Activated CD4-positive, alpha-beta T cell treated with anti-CD3 and anti-CD28 coated beads, Interleukin-2, amount 50 U/mL, for 1 hour (primary cell): ENCODE measurements at places on chromosomes 13 and 19.

GRCh38 chr13:41568143-41568971, 111.0 kb downstream of the RGCC start:
- no peak for DNase-seq

GRCh38 chr19:3073159-3073563, 10.9 kb upstream of the TLE5 start:
- no peak for DNase-seq

GRCh38 chr13:43266936-43267615, 243.7 kb downstream of the DNAJC15 start:
- no peak for DNase-seq

DNA sequence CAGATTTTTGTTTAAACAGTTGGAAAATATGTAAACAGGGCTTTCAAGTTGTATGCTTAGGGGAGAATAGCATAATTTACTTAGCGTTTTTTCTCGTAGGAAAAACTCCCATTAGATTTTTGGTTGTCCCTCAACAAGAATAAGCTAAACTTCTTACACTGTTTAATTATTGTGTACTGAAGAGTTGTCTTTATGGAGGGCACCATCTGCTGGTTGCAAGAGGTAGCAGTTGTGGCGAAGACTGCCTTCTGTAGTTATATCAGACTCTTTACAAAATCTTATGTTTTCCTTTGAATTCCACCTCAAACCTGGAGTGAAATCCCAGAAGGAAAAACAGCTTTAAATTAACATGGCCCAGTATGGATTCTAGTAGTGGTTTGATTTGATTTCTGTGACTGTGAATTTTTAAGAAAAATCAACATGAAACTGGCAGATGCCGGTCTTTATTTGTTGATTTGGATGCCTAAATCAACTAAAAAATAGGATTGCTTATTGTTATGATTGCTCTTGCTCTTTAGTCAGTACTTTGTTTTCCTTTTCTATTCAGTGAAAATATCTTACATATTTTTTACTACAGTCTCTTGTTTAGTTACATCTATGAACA, 53.4 kb downstream of the PDS5B start:
- DNase-seq, result peak; percentile 46

DNA sequence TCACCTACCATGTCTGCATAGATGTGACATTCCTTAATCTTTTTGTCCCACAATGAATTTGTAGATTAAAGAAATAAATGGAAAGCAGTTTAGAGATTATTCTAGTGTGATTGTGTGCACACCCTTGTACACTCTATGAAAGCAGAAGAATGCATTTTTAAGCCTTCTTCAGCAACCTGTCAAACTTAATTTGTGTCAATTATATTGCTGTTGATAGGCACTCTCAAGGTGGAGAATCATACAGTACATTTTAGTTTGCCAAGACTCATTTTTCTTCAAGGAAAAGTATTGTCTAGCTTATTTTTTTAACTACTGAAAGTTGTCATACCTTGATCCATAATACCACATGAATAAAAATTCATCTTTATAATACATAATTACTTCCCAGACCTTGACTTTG, 1898.9 kb downstream of the OLFM4 start:
- no peak for DNase-seq

DNA sequence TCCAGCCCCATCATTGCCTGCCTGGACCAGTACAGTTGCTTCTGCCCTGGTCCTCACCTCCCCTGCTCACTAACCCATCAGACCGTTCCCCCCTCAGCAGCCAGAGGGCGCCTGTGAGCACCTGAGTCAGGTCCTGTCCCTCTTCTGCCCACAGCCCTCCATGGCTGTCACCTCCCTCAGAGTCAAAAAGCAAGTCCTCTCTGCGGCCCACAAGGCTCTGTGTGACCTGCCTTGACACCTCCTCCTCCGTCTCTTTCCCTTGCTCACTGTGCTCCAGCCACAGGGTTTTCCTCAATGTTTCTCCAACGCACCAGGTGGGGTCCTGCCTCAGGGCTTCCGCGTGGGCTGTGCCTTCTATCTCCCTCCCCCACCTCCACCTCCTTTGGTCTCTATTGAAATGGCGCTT, 29.4 kb upstream of the PTPRS start:
- DNase-seq, result peak; percentile 34

GRCh38 chr13:112071102-112071722, 4.3 kb downstream of the SOX1 start:
- no peak for DNase-seq

- no peak for DNase-seq
Observed at GRCh38 chr19:1366899-1367870, 16.5 kb upstream of the NDUFS7 start.

GRCh38 chr19:5973867-5974635, 3.9 kb downstream of the RANBP3 start:
- DNase-seq, result no peak

GRCh38 chr13:48302871-48303358, 636 bp upstream of the RB1 start:
- DNase-seq, result no peak

DNA sequence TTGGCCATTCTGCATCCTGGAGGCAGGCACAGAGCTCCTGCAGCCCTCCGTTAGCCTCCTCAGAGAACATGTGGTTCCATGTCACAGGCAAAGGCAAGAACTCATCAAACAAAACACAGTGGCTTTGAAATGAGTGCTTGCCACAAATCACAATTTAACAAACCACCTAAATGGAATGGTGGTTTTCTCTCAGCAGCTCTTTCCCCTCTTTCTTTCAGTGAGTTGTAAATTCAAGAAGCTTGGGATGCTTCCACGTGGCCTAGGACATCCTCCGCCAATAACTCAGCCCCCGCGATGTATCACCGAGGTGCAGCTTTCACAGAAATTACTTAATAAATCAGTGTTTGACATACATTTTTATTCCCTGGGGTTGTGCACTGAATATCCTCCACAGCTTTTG, 65.4 kb upstream of the RFC3 start:
- no peak for DNase-seq

DNA sequence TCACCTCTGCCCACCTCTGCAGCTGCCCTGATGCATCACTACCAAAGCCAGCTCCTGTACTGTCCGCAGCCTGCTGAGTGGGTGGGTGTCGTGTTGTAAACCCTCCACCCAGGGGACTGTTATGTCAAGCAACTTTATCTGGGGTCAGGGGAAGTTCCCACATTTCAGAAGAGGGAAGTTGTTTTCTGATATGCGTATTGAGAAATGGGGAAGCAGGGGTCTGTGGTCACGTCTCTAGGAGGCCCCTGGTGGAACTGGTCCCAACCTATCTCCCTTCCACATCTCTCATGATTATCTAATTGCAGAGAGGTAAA, 31.2 kb downstream of the CLEC17A start:
- no peak for DNase-seq

DNA sequence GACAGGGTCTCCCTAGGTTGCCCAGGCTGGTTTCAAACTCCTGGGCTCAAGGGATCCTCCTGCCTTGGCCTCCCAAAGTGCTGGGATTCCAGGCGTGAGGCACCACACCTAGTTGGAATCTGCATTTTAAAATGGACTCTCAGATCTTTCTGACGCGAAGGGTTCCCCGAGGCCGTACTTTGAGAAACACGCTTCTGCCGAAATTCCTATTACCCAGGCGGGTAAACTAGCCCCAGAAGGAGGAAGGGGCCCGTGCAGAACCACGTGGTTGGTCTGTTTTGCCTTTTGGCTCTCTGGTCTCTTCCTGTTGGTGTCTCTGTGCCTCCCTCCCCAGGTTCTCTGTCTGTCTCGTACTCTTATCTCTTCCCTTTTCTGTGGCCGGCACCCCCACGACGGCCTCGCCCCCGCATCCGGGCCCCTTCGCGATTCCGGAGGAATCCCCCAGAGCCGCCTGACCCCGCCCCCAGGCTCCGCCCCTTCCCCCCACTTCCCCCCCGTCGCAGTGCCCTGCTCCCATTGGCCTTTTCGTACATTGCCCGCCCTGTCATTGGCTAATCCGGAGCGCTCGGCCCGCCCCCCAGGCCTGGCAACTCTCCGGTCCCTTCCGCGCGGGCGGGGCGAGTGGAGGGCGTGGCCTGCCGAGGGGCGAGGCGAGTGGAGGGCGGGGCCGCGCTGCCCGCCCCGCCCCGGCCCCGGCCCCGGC, at the start of gene TNFAIP8L1:
TNFAIP8L1 (plus strand) TSS at position 689 of the 703 bp plus-strand sequence. CDS start 12,354 bp downstream, outside the sequence.
- peak; percentile 99 for DNase-seq

- DNase-seq, result peak; percentile 19
Observed at GRCh38 chr19:41427647-41428480, 690 bp upstream of the B3GNT8 start.

GRCh38 chr13:32092496-32092895, 60.9 kb downstream of the FRY start:
- DNase-seq, result no peak

DNA sequence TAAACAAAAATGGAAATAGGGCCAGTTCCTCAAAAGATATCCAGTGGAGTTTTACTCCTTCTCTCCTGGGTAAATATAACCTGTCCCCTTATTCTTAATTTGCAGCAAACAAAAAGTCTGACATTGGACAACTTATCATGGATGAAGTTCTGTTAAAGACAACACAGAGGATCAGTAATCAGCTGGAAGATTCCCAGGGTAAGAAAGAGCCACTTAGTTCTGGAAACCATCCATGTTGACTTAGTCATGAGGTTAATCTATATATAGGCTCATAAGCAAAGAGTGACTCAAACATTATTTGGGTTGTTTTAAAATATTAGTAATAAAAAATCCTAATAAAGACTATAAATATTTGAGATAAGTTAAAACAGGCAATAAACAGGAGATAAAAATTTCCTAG, 40.5 kb upstream of the EBPL start:
- no peak for DNase-seq

GRCh38 chr13:101631395-101631794, 178.9 kb downstream of the ITGBL1 start:
- no peak for DNase-seq

GRCh38 chr19:13060964-13061927, 41.4 kb downstream of the LYL1 start:
- peak; percentile 75 for DNase-seq

- no peak for DNase-seq
Observed at GRCh38 chr19:10612499-10613119, 12.7 kb upstream of the SLC44A2 start.

GRCh38 chr13:43799191-43799590, 12.4 kb upstream of the ENOX1 start:
- no peak for DNase-seq

DNA sequence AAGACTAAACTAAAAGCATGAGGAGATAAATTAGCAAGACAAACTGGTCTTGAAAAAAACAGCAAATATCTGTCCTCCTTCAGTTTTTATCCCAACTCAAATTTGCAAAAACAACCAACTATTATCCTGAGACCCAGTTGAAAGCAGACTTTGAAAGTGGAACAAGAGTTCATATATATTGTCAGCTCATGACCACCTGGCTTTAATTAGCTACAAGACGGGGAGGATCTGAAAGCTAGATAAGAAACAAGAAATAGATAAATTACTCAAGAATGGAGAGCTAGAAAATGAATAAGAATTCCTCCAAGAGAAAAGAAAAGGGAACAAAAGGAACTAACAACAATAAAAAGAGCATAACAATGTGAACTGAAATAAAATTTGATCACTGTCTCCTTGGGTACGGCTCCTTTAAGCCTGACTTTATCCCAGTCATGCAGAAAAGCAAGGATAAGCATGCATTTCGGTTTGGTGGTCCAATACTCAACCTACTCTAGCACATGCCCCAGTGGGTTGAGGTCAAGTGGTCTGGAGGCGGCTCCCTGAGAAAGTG, 246.9 kb downstream of the DCLK1 start:
- DNase-seq, result no peak

GRCh38 chr13:88459331-88459730, 788.2 kb downstream of the SLITRK5 start:
- no peak for DNase-seq

DNA sequence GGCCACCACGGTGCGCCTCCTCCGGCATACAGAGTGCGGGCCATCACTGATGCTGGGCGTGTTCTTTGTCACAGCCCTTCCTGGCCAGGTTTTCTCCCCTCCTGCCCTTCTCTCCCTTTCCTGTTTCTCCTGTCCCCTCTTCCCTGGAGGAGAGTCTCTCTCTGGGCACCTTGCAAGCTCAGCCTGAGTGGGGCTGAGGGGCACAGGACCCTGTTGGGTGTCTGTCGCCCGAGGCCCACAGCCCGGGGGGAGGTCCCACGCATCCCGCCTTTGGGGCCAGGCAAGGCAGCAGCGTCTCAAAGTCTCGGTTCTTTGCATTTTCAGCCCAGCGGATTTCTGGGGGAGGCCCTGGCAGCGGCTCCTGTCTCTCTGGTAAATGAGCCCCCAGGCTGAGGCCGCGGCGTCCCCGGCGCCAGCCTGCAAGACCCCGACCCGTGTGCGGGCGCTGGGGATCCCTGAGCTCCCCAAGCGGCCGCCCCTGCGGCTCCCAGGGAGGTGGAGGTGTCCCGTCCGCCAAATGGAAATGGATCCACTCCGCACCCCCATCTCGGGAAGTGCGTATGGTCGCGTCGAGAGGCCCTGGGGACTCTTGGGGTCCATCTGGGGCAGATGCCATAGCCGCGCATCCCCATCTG, 47.2 kb downstream of the COMP start:
- no peak for DNase-seq

DNA sequence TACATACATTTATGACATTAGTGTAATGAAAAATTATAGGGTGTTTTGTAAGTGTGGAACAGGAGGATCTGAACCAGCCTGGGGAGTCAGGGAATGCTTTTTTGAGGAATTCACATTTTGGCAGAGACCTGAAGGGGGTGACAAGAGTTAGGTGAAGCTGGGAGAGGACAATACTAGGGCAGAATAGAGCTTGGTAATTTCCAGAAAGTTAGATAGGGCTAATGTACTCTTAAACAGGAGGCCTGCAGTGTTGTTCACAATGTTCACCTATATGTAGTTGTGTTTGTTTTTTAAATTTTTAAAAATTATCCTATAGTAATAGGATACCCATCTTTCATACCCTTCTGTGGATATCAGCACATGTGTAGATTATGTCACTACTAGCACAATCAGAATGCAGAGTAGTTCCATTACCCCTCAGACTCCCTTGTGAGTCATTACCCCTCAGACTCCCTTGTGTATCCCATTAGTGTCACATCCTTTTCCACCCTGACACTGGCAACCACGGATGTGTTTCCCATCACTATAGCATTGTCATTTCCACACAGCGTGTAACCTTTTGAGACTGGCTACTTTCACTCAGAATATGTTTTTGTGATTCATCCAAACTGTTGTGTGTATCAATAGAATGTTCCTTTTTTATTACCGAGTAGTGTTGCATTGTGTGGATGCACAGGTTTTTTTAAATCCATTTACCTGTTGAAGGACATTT, 43.1 kb downstream of the PCCA start:
- no peak for DNase-seq
